ENCODE measurements at places on chromosomes 13 and 19. TPM values are rescaled to one million over a fixed set of nuclear protein-coding genes. Genes with fewer than 3 reads are reported as not detected.

Gene SULT2B1
- total RNA-seq: not detected

Gene CLEC17A
- not detected for total RNA-seq

Gene GJB6
- 7.1 TPM for total RNA-seq

Gene KLHL1
- 69.3 TPM for total RNA-seq

Gene KIR2DL1
- total RNA-seq: not detected

Gene CDX2
- total RNA-seq: not detected

Gene DNAJB1
- 29.3 TPM for total RNA-seq

Gene SACS
- total RNA-seq: 182 TPM

Gene ZNF582
- total RNA-seq: 5.2 TPM

Gene ZNF563
- total RNA-seq: 1.2 TPM

Gene BCAM
- 7.9 TPM for total RNA-seq

Gene OXGR1
- total RNA-seq: 1.2 TPM

Gene MBD3L2B
- total RNA-seq: not detected

Gene ZNF17
- 27.3 TPM for total RNA-seq

Gene INAFM1
- 3.2 TPM for total RNA-seq

Gene CDC42EP5
- total RNA-seq: 1.7 TPM

Gene EDNRB
- total RNA-seq: 18.4 TPM

Gene ZNF20
- 5.9 TPM for total RNA-seq

Gene DENND1C
- total RNA-seq: 0.25 TPM

Gene PEAK3
- total RNA-seq: under 0.01 TPM

Gene CCDC61
- 2.5 TPM for total RNA-seq

Gene GPC6
- total RNA-seq: 14.3 TPM

Gene SIGLEC6
- total RNA-seq: not detected

Gene CPB2
- not detected for total RNA-seq

Gene LILRA1
- total RNA-seq: 0.25 TPM

Gene ZSCAN1
- 2.2 TPM for total RNA-seq

Gene NLRP11
- total RNA-seq: not detected

Gene RASL11A
- 1.5 TPM for total RNA-seq

All from temporal lobe (tissue), 4 donors.